ENCODE measurements at places on chromosomes 3 and 15.

- no peak for DNase-seq
Observed at GRCh38 chr3:106458952-106459351, 590.1 kb upstream of the CBLB start.

- DNase-seq, result no peak
Observed at GRCh38 chr3:187804120-187804744, 59.0 kb upstream of the BCL6 start.

- DNase-seq, result peak; percentile 83
Observed at GRCh38 chr15:89812011-89812846, 2.4 kb downstream of the ANPEP start.

DNA sequence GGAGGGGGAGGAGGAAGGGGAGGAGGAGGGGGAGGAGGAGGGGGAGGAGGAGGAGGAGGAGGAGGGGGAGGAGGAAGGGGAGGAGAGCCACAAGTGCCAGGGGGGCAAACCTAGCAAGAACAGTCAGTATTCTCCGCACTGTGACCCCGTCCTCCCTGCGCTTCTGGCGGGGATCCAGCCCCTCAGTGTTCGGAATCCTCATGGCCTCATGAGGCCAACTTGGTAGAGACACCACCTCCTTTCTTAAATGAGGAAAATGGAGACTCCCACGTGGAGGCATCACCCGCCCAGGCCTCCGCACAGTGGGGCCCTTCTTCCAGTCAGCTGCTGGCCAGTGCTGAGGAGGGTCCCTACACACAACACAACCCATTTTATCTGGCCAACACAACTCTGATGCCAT is 163.4 kb downstream of the XXYLT1 start:
- no peak for DNase-seq

DNA sequence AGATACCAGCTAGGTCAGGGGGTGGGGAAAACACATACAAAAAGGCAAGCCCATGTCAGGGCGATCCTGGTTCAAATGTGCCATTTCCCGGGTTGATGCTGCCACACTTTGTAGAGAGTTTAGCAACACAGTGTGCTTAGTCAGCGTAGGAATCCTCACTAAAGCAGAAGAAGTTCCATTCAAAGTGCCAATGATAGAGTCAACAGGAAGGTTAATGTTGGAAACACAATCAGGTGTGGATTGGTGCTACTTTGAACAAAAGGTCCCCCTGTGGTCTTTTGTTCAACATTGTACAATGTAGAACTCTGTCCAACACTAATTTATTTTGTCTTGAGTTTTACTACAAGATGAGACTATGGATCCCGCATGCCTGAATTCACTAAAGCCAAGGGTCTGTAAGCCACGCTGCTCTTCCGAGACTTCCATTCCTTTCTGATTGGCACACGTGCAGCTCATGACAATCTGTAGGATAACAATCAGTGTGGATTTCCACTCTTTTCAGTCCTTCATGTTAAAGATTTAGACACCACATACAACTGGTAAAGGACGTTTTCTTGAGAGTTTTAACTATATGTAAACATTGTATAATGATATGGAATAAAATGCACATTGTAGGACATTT is 28.9 kb downstream of the TPM1 start:
- no peak for DNase-seq

GRCh38 chr3:122101646-122102045 is 46.5 kb downstream of the CD86 start:
- peak; percentile 68 for DNase-seq

DNA sequence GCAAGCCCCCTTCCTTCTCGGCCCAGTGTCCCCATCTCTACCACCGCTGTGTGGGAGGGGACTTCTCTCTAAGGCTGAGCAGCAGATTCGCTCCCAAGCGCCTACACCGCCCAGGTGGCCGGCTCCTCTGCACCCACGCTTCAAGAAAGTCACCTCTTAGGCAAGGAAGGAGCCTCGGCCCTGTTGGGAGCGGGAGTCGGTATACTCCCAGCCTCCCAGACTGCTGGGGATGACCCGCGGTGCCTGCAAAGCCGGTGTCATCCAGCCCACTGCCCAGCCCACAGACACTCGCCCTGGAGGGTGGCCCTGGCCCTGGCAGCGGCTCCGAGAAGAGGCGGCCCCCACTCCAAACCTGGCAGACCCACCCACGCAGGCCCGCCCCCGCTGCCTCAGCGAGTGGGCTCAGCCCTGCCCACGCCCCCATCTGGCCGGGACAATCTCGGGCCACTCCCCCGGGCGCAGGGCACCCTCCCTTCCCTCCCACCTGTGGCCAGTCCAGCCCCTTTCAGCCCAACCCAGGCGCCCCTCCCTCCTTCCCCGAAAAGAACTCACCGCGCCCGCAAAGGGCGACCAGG is 396 bp downstream of the CHRNB4 start:
- no peak for DNase-seq

DNA sequence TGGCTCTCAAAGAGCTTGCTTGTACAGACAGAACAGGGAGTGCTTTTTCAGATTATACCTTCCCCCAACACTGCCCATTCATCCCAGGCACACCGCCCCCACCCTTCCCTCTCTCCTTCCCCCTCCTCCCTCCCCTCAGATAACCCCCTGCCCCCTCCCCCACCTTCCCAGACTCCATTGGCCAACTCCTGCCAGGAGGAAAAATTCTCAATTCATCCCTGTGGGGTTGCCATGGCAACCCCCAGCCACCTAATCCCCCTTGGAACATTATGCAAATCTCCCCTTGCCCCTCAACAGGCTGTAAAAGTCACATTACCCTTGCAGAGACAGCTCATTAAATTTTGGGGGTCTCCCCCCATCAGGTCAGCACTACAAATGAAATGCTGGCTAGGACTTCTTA is 14.3 kb downstream of the TLE3 start:
- no peak for DNase-seq

DNA sequence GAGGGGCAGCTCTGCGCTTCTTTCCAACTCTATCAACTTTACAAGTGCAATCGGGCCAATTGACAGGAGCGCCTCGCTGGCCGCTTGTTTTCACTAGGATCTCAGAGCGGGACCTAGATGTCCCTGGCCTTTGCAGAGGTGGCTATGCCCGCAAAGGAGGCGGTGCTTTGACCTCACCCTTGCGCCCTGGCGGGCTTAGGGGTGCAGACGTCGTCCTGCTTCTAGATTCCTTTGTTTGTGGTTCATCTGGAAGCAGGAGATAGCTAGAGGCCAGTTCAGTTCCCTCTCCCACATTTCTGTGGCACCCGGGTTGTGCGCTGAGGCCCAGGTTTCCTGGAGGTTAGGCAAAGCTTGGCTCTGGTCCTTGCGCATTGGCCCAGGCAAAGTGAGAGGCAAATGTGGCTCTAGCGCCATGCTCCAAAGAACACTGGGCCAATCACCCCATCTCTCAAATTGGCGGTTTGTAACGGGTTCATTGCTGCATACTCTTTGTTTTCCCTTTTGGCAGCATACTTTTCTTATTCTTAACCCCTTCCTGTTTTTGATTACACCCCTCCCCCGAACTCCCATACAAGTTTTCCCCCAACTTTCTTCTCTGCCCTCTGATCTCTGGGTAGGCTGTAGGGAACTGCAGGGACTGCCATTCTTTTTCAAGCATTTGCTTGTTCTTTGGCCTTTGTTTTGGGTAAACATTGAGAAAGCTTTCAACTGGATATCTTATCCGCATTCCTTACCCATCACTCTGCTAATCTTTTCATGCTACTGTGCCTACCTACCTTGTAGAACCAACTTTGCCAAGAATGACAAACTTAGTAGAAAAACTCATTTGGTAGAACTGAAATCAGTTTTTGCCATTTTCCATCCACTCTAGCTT is 1.4 kb downstream of the PPM1L start:
- peak; percentile 6 for DNase-seq

DNA sequence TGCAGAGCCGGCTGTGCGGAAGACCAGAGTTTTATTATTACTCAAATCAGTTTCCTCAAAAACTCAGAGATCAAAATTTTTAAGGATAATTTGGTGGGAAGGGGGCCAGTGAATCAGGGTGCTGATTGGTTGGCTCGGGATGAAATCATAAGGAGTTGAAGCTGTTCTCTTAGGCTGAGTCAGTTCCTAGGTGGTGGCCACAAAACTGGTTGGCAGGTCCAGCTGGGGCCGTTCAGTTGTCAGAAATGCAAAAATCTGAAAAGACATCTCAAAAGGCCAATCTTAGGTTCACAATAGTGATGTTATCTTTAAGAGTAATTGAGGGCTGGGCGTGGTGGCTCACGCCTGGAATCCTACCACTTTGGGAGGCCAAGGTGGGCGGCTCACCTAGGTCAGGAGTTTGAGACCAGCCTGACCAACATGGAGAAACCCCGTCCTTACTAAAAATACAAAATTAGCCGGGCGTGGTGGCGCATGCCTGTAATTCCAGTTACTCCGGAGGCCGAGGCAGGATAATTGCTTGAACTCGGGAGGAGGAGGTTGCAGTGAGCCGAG is 2.3 kb upstream of the ZNF589 start:
- no peak for DNase-seq

DNA sequence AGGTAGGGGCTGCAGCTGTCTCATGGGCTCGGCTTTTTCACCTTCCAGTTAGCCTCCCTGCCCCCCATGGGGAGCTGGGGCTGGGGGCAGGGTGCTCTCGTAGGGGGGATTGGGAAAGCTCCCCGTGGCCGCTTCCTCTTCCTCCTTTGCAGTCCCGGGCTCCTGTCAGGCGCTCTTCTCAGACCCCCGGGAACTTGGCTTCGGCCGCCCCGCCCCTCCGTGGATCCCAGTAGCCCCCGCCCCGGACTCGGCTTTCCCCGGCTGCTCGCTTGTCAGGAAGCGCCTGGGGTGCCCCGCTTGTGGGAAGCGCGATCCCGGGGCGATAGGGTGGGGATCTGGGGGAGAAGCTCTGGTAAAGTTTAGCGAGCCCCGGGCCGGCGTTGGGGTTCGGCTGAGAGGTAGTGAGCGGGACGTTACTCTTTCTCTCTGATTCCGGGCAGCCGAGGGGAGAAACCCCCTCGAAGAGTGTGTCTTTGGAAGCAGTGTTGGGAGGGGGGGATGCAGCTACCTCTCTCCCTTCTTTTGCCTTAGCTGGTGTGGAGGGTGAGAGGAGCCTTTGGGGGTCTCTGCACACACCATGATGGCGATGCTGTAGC is 611 bp downstream of the PIAS1 start:
- DNase-seq, result peak; percentile 59

DNA sequence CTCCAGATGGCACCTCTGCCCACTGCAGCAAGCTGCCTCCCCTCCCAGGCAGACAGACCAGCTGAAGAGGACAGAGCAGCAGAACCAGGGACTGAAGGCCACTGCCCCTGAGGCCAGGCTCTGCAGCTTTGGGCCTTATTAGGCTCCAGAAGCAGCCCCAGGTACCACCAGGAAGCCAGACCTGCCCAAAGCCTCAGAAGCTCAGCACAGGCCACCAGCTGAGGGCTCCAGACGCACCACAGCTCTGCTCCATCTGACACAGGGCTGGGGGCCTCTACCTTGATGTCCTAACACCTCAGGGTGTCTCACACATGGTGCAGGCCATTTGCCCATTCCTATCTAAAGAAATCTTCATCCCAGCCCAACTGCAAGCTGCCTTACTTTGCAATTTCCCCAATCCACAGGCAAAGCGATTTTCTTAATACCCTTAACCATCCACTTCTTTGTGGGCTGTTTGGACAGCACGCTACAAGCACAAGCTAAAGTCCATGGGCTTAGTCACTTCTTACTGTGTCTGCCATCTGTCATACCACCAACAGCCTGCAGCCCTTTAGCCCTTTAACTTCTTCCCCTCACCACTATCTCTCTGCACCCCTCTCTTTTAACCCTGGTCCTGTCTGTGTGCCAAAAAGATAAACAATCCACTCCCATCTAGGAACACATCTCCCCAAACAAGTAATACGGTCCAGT is 112.1 kb downstream of the IQSEC1 start:
- DNase-seq, result no peak

DNA sequence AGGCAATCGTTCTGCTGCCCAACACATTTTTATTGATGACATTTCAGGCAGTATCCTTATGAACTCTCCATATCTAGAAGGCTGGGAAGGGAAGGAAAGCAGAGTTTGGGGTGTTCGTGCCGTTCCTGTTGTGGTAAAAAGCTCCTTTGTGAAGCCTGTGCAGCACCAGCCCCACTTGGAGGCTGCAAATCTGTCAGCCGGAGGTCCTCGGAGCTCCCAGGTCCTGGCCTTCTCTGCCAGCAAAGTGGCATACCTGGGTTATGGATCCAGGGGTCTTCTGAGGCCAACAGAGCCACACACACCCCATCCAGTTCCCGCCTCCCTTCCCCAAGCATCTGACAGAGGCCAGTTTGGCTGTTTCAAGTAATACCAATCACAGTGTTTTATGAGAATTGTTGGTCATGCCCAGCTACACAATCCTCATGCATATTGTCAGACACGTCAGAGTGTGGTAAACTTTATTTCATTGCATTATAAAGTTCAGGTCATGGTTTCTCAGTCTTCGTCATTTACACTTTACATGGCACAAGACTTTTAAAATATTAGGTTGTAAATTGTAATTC is 15.9 kb upstream of the USP3 start:
- peak; percentile 52 for DNase-seq

DNA sequence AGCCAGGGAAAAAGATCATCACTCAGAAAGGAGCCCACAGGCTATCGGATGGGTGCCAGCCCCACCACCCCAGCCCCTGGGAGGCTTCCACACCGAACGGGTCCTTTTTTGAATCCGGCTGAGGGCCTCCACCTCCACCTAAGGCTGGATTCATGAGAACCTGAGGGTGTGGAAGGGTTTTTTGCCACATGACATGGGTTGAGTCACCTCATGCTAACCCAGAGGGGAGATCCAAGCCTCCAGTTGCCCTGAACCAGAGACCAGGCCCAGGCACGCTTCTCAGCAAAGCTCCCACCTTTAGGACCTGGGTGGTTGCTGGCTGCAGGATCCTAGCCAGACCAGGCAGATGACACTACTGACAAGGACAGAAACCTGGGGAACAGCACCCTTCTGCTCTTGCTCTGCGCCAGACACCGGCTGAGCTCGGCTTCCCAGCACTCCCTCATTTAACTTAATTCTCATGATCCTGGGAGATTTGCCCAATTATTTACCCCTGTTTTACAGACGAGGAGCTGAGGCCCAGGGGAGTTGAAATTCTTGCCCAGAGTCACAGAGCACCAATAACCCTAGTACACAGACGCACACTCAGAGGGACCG is 25.6 kb downstream of the DUSP7 start:
- no peak for DNase-seq

DNA sequence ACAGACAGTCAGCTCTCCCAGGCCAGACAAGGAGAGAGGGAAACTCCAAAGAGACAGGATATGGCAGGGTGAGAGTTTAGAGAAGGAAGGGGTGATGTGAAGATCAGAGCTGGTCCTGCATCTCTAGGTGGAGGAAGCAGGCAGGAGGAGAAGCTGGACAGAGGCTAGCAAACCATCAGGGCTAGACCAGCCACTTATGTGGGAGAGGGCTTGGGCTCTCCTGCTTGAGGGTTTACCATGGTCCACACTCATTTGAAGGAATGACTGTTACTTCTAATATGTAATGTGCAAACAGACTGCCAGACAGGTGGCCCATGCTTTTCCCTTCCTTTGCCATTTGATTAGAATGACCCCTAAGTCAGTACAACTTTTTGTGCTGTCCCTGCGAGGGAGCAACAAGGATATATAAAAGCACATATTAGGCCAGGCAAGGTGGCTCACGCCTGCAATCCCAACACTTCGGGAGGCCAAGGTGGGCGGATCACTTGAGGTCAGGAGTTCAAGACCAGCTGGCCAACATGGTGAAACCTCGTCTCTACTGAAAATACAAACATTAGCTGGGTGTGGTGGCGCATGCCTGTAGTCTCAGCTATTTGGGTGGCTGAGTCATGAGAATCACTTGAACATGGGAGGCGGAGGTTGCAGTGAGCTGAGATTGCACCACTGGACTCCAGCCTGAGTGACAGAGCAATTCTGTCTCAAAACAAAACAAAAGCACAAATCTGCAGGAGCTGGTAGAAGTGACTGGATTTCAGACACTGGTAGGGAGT is 41.0 kb upstream of the MANF start:
- DNase-seq, result no peak

Measured in CD14-positive monocyte (primary cell).